ENCODE measurements at places on chromosomes 3 and 15.

GRCh38 chr3:134949150-134949549 is 154.1 kb downstream of the EPHB1 start:
- no peaks in the 10 kb centered on the region for H3K27me3 ChIP-seq
- no peaks in the 10 kb centered on the region for H3K36me3 ChIP-seq
- no peak overlapping the region for H3K4me3 ChIP-seq

DNA sequence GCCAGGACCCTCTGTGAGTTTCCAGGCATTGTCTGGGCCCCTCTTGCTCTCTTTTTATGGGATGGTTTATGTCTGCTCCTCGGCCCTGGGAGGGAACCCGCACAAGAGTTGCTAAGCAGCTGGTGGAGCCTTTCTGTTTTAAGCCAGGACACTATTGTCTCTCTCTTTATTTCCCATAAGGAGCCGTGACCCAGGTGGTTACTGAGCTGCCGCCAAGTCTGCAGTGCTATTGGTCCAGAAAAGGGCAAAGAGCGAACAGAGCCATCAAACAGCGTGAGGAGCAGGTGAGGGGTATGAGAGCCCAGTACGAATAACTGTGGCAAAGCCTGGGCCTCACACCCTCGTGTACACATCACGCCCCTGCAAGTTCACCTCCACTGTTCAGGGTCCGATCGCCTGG is 280.2 kb downstream of the SHQ1 start:
- H3K27me3 ChIP-seq, result no peaks in the 10 kb centered on the region
- H3K27ac ChIP-seq, result no peak overlapping the region
- no peaks in the 10 kb centered on the region for H3K4me1 ChIP-seq
- H3K4me3 ChIP-seq, result no peak overlapping the region
- no peaks in the 10 kb centered on the region for H3K36me3 ChIP-seq

GRCh38 chr15:70276401-70276800 is 178.7 kb upstream of the TLE3 start:
- H3K4me1 ChIP-seq, result peaks cover 9% of the 10 kb centered on the region
- H3K4me3 ChIP-seq, result no peak overlapping the region
- no peaks in the 10 kb centered on the region for H3K27me3 ChIP-seq
- no peak for DNase-seq
- no peaks in the 10 kb centered on the region for H3K36me3 ChIP-seq

- H3K36me3 ChIP-seq, result no peaks in the 10 kb centered on the region
- no peak overlapping the region for H3K4me3 ChIP-seq
These were observed 79.4 kb upstream of the ATP11B start for GRCh38 chr3:182713743-182714517.

DNA sequence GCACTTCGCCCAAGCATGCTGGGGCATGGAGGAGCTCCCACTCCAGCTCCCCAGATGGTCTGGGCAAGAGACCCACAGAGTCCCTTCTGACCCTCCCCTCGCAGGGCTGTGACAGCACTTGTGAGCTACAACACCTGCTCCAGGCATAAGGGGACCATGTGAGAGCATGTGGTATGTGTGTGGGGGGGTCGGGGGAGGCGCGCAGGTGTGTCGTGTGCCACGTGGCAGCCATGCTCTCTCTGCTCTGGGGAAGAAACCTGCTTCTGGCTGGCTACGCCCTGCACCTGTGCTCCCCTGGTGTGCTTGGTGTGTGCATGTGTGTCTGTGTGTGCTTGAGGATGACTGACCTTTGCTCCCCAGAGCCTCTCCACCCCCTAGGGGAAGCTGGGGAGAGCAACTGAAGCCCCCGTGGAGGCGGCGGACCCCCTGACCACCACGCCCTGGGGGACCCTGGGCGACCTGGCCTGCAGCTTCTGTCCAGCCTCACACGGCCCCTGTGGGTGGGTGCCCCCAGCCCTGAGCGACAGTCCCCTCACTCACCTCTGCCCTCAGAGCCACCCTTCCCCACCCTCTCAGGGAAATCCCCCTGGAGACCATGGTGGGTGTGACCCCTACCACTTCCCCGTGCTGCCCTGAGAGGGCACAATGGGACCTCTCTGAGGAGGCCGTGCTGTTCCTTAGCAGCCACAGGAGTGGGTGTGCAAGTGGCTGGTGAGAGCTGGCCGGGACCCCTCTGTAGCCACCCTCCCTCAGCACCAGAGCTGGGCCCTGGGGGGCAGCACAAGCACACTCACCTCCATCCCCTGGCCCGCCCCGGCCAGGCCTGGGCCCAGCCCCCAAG is 16.6 kb upstream of the SEC13 start:
- H3K27ac ChIP-seq, result no peak overlapping the region
- H3K27me3 ChIP-seq, result no peaks in the 10 kb centered on the region
- no peak for DNase-seq
- H3K36me3 ChIP-seq, result no peaks in the 10 kb centered on the region
- H3K4me1 ChIP-seq, result no peaks in the 10 kb centered on the region

DNA sequence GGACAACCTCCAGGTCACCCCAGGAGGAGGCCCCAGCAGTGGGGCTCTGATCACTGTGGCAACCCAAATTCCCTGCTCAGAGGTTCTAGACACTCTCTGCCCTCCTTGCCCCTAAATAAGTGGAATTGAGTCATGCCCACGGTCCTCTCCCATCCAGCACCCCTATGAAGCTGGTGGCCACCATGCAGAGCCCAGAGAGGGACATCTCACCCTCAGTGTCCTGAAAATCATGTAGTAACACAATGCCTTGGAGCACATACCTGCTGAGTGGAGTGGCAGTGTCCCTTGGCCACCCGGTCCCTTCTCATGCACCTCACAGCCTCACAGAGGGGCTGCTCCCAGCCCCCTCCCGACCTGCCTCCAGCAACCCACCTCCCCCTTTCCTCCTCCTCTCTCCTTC is 114.3 kb upstream of the MEF2A start:
- peak overlapping the region; percentile 23 for H3K27ac ChIP-seq
- no peak for DNase-seq
- no peak overlapping the region for H3K4me3 ChIP-seq

GRCh38 chr3:62805106-62805505 is 70.1 kb downstream of the CADPS start:
- H3K4me3 ChIP-seq, result no peak overlapping the region
- no peak overlapping the region for H3K27ac ChIP-seq
- H3K27me3 ChIP-seq, result no peaks in the 10 kb centered on the region

DNA sequence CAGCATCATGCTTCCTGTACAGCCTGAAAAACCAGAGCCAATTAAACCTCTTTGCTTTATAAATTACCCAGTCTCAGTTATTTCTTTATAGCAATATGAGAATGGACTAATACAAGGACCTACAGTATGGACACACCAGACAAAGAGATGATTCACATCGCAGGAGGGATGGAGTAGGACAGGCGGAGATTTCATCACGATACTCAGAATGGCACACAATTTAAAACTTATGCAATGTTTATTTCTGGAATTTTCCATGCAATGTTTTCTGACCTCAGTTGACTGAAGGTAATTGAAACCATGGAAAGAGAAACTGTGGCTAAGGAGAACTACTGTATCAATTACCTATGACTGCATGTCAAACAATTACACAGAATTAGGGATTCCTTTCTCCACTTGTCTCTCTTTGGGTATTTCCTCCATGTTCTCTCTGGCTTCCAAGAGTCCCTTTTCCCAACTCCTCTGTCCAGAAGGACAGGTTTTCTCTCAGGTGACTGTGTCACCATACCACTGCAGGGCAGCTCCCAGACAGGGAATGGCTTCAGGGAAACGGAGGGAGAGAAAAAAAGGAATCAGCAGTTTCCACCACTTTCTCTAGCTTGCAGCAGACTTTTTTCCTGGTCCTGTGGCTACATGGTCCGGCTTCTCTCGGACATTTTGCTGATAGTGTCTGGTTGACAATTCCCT is 3.0 kb upstream of the ANO10 start:
- H3K4me1 ChIP-seq, result peaks cover 10% of the 10 kb centered on the region
- no peak for DNase-seq
- no peak overlapping the region for H3K4me3 ChIP-seq
- no peaks in the 10 kb centered on the region for H3K27me3 ChIP-seq

DNA sequence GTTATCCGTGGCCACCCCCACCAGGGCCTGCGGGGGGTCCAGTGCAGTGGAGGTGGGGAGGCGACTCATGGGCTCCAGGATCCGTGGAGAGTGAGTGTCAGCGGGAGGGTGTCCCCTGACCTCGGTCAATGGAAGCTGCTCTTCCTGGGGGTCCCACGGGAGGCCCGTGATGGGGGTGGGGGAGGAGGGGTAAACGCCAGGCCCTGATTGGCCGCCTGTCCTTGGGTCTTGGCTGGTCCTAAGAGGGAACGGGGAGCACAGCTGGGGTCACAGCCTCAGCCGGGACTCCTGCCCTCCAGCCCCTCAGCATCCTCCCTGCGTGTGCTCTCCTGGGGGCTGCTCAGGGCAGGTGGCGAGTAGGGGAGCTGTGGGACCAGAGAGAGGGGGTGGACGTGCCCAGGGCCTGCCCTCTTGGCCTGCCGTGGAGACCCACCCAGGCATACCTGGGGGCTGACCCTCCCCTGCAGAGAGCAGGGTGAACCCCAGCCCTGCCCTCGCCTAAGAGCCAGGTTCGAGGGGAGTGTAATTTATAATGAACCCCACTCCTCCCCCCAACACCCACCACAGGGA is 184.6 kb downstream of the GOLGA6L6 start:
- H3K36me3 ChIP-seq, result no peaks in the 10 kb centered on the region
- no peak overlapping the region for H3K4me3 ChIP-seq
- DNase-seq, result no peak
- no peaks in the 10 kb centered on the region for H3K27me3 ChIP-seq

- no peak overlapping the region for H3K4me3 ChIP-seq
- DNase-seq, result peak; percentile 96
- peak overlapping the region; percentile 82 for H3K27ac ChIP-seq
- H3K36me3 ChIP-seq, result no peaks in the 10 kb centered on the region
- H3K4me1 ChIP-seq, result peaks cover 28% of the 10 kb centered on the region
- no peaks in the 10 kb centered on the region for H3K27me3 ChIP-seq
These were observed 5.8 kb upstream of the GLCE start for GRCh38 chr15:69154684-69155083.

DNA sequence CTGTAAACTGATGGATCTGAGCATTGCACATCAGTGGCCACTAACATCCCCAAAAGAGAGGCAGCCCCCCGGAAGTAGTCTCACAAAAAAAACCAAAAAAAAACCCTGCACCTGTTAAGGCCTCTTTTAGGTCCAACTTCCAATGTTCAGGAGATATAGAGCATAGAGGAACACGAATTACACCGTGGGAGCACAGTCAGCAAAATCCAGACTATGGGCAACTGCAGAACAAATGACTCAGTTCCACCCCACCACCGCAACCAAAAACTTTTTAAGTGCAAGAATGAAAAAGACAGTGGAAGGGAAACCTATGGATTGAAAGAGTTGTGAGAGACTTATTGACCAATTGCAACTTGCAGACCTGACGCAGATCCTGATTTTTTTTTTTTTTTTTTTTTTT is 42.2 kb upstream of the NR2E3 start:
- no peaks in the 10 kb centered on the region for H3K4me1 ChIP-seq
- H3K36me3 ChIP-seq, result no peaks in the 10 kb centered on the region
- H3K4me3 ChIP-seq, result no peak overlapping the region
- no peaks in the 10 kb centered on the region for H3K27me3 ChIP-seq

DNA sequence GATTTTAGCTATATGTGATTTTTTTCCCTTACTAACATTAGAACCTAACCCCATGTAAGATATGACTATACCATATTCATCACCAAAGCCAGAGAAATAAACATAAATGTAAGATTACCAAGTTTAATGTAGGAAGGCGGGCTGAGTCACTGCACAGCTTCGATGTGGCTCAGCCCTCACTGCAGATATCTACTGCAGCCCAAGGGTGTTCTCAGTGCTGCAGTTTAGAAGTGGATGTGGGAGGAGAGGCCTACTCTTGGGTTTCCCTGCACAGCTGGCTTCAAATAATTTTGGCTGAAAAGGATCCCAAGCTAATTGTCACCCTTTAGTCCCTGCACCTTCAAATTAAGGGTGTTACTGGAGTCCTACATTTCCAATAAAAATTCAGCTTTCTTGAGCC is 9.3 kb downstream of the ARPP19 start:
- peaks cover 2% of the 10 kb centered on the region for H3K4me1 ChIP-seq
- no peak overlapping the region for H3K4me3 ChIP-seq
- DNase-seq, result no peak
- no peak overlapping the region for H3K27ac ChIP-seq

- no peaks in the 10 kb centered on the region for H3K4me1 ChIP-seq
- H3K36me3 ChIP-seq, result no peaks in the 10 kb centered on the region
- no peak overlapping the region for H3K4me3 ChIP-seq
- no peak for DNase-seq
- no peak overlapping the region for H3K27ac ChIP-seq
These were observed 9.1 kb downstream of the CCR4 start for GRCh38 chr3:32960404-32961170.

- H3K4me3 ChIP-seq, result no peak overlapping the region
- H3K36me3 ChIP-seq, result no peaks in the 10 kb centered on the region
- no peak for DNase-seq
- peaks cover 2% of the 10 kb centered on the region for H3K27me3 ChIP-seq
These were observed 160.4 kb downstream of the PPM1L start for GRCh38 chr3:160916472-160916871.

DNA sequence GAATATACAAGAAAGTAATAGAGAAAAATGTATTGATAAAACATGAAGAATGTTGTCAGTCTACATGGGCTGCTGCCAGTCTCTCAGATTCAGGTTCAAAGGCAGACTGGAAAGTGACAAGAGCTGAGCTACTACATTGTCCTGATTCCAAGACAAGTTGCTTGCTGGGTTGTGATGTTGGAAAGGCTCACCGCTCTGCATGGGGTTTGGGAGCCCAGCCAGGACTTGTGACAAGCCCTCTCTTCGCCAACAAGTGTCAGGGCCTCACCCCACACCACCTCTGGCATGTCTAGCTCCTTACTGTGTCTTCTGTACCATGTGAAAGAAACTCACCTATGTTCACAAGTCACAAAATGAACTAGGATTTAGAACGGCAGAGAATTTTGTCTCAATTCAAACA is 43.0 kb upstream of the SH3GL3 start:
- H3K36me3 ChIP-seq, result no peaks in the 10 kb centered on the region
- no peak overlapping the region for H3K27ac ChIP-seq
- H3K27me3 ChIP-seq, result no peaks in the 10 kb centered on the region

- H3K27me3 ChIP-seq, result no peaks in the 10 kb centered on the region
- DNase-seq, result no peak
- no peak overlapping the region for H3K4me3 ChIP-seq
- no peak overlapping the region for H3K27ac ChIP-seq
These were observed 1.4 kb upstream of the RPSA start for GRCh38 chr3:39404943-39405686.

- no peaks in the 10 kb centered on the region for H3K4me1 ChIP-seq
- no peak overlapping the region for H3K27ac ChIP-seq
- H3K27me3 ChIP-seq, result peaks cover 3% of the 10 kb centered on the region
These were observed 34.9 kb upstream of the ARL8B start for GRCh38 chr3:5087209-5087608.

- no peaks in the 10 kb centered on the region for H3K27me3 ChIP-seq
- H3K36me3 ChIP-seq, result peaks cover 26% of the 10 kb centered on the region
- no peaks in the 10 kb centered on the region for H3K4me1 ChIP-seq
- DNase-seq, result no peak
- H3K27ac ChIP-seq, result no peak overlapping the region
These were observed 22.6 kb downstream of the SLC51A start for GRCh38 chr3:196238612-196239560.

DNA sequence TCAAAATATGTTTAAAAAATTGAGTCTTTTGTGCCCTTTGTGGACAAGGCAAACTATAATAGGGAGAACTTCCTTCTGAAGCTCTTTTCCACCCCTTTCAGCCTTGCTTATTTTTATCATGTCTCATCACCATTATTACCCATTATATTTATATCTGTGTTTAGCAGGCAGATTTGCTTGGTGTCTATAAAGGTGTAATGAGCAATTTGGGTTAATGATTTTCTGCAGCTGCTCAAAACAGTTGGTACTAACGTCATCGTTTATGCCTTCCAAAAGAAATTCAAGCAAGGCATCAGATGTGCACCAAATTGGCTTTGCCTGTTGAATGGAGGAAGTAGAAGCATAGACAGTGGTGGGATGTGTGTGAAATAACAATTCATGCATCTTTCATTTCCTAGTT is 483.7 kb upstream of the SGO1 start:
- H3K4me1 ChIP-seq, result no peaks in the 10 kb centered on the region
- H3K4me3 ChIP-seq, result no peak overlapping the region
- H3K27ac ChIP-seq, result no peak overlapping the region
- no peaks in the 10 kb centered on the region for H3K36me3 ChIP-seq
- no peak for DNase-seq

Measured in endothelial cell of umbilical vein (primary cell).